ENCODE measurements at places on chromosomes 11 and 22.

DNA sequence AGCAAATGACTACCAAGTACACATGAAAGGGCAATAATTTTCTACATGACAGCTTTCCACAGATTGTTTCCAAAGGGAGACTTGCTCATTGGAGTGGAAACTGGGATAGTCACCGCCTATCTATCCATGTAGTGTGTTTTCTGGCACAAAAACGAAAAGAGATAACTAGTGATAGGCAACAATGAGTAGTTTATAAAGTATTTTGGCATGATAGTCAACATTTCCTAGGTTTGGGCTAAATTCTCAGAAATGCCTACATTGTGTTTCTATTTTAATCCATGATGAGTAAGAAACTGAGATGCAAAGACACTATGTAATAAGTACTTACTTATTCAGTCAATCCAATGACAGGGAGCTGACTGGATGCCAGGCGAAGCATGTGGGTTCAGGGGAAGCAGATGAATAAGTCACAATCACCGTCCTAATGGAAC is 1129.1 kb downstream of the DLG2 start:
- no peak for DNase-seq

DNA sequence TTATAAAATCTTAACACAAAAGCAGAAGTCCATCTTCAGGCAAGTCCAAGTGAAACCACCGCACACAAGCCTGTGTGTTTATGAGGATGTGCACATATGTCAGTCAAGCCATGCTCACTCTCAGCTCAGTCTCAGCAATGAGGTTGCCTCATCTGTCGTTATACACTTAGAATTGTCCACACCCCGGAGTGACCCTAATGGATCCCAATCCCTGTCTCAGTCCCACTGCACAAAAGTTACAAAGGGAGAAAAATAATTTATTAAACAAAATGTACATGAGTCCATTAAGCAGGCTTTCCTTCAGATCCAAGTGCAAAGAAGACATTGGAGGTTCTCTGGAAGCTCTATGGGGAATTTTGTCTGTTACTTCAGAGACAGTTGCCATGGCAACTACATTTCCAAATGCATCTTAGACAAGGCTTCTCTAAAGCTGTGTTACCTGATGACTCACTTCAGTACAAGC is 24.4 kb downstream of the OR8B12 start:
- no peak for DNase-seq

GRCh38 chr11:20342347-20343141 is 21.0 kb upstream of the HTATIP2 start:
- DNase-seq: no peak

DNA sequence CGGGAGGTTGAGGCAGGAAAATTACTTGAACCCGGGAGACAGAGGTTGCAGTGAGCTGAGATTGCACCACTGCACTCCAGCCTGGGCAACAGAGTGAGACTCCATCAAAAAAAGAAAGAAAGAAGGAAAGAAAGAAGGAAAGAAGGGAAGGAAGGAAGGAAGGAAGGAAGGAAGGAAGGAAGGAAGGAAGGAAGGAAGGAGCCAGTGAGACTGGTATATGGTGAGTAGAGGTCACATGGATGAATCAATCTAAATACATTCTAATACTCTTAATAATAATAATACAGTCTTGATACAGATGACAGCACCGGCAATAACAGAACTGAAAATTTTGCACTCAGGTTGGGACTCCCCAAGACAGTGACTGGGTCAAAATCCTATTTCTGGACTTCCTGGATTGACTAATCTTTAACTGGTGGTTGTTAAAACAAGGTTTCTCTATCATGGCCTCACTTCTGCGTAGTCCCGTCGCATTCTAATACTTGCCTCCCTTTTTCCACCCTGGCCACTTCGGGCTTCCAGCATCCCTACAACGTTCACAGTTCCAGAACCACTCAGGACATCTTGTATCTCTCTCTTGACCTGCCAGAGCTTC is 53.5 kb upstream of the EIF3M start:
- no peak for DNase-seq

DNA sequence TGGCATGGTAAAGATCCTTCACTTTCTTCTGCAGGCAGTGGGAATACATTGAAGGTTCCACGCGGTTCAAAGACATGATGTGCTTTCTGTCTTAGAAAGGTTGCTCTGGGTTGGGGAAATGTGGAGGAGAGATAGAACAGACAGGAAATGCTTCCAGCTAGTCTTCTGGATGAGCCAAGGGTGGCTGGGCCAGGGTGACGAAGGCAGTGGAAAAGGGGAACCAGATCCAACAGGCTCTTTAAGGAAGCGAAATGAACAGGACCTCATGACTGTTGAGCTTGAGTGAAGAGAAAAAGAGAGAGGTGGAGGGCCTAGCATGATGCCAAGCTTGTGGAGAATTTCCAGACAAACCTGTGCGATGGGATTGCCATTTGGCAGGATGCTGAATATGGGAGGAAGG is 56.4 kb upstream of the LMO1 start:
- no peak for DNase-seq

- DNase-seq: no peak
These were observed 29.2 kb downstream of the PDGFB start for GRCh38 chr22:39215426-39216142.

GRCh38 chr11:22337596-22338485 is at the start of gene SLC17A6:
SLC17A6 (plus strand) TSS chr11:22338381; CDS start chr11:22338534, 153 bp downstream.
- no peak for DNase-seq

DNA sequence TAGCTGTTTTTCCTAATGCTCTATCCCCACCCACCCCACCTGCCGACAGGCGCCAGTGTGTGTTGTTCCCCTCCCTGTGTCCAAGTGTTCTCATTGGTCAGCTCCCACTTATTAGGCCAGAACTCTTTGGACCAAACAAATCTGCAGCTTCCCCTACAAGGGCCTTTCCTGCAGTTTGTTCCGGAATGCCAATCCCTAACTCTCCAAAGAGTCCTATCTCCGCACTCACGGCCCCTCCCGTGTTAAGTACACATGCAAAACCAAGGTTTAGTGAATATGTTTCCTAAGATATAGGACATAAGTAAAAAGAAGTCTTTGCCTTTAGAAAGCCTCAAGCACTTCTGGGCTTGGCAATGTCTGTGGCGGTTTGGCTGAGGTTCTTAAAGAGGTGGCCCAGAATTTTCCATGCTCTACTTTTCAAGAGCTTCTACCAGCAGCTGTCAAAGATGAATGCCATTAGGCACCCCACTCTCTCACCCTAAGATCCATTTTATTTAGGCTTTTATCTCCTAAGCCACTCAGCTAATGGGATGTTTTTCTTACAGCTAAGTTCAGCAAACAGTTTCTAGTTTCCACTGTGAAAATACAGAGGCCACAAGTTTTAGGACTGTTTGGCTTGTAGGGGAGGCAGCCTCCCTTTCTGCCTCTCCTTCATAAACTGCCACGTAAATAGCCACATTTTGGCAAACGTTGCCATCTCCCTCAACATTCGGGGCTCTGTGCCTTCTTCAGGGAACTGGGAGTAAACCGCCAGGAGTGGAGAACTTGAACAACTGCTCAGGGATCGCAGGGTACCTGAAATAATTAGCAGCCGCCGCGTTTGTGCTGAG is 1.6 kb downstream of the CD59 start:
- no peak for DNase-seq
